ENCODE measurements at places on chromosomes 7 and 10.

DNA sequence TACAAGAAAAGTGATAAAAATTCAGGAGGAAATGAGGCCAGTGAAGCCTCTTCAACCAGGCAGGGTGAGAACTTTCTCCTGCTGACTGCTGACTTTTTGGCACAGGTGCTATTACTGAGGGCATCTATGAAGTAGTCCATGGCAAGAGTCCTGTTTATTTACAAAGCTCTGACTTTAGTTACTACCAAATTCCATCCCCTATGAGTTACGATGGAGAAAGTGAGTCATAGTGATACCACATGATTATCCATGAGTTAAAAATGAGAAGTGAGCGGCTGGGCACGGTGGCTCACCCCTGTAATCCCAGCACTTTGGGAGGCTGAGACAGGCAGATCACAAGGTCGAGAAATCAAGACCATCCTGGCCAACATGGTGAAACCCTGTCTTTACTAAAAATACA lies 19.9 kb downstream of the CCDC3 start:
- no peak for DNase-seq

GRCh38 chr10:96366508-96366907 lies 7.7 kb upstream of the OPALIN start:
- DNase-seq: no peak

DNA sequence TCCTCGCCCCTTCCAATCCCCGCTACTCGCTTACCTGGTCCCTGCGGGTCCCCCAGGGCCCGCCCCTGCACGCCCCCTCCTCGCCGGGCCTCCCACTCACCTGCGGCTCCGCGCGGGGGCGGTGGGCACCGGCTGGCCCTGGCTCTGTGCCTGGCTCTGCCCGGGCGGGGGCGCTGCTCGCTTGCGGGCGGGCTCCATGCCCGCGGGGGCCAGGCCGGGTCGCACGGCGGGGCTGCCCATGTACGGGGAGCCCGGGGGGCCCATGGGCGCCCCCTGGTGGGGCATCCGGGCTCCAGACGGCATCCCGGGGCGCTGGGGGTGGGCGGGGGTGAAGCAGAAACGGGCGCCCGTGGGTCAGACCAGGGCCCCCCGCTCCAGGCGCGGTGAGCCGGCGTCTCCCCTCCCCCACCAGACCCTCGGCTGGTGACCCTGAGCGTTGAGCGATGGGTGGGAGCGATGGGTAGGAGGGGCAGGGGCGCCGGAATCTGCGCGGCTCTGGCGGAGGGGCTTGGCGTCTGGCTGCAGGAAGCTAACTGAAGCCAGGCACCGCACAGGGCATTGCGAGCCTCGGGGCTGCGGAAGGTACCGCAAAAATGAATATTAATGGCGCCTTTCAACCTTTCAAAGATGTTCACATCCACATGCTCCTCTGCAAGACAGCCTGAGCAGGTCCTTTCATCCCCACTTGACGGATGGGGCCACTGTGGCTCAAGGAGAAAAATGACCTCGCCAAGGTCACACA lies 3.0 kb downstream of the SMARCD3 start:
- DNase-seq: no peak

DNA sequence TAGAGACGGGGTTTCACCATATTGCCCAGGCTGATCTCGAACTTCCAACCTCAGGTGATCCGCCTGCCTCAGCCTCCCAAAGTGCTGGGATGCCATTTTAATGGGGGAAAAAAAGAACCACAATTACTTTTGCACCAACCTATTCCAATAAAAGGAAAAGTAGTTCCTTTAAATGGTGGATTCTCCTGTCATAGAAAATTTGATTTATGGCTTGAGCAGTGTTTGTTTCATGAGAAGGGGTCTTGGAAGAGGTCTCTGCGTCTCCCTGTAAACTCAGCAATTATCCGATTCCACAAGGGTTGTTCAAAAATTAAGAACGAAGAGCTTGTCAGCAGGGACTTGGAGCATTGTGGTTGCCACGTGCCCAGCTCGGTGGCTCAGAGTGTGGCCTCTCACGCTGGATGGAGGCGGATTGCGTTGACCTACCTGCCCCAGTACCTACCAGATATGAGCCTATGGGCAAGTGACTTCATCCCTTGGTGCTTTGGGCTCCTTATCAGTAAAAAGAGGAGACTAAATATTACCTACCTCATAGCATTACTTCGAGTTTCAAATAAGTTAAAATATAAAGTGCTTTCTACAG lies 2.8 kb upstream of the TRIP6 start:
- no peak for DNase-seq

- peak; percentile 12 for DNase-seq
Observed at GRCh38 chr10:119131512-119132240, 27.8 kb downstream of the DENND10 start.

DNA sequence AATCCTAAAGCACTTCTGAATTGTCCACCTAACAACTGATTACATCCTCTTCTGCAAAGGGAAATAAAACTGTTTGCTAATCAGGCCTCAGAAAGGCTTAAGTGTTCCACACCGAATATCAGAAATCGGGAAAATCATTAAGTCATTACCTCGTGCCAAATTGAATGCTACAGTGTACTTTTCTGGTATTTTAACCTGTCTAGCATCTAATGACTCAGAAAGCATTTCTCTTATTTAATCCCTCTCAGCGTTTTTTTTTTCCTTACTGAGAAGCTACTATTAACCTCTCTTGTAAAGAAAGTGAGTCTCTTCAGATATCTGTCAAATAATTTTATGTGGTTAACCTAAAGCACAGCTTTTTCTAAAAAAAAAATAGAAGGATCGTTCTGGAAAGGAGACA lies 28.6 kb downstream of the VIM start:
- no peak for DNase-seq

Data from smooth muscle cell of the brain vasculature (primary cell).